ENCODE measurements at places on chromosomes 4 and X. TPM values are rescaled to one million over a fixed set of nuclear protein-coding genes. Genes with fewer than 3 reads are reported as not detected.

The RGN gene
- 21.5 TPM for total RNA-seq

The FOXP3 gene
- not detected for total RNA-seq

The XAGE1A gene
- not detected for total RNA-seq

The HSFX3 gene
- not detected for total RNA-seq

The ATP6AP1 gene
- total RNA-seq: 51.4 TPM

The FDCSP gene
- total RNA-seq: not detected

DNA sequence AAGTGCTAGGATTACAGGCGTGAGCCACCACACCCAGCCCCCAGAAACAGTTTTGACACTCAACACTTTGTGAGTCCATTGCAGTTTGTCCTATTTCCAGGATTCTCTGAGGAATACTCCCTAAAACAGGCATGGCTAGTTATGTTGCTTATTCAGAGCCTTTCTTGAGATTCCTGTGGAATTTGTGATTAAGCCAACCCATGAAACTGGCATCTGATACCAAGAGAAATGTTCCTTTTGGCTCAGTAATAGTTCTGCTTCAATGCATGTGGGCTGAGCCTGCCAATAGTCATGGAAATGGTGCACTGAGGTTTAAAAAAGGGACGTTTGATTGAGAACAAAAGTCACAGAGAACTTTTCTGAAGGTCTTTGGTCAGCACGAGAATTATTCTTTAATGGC is 241.7 kb downstream of the PPP1R2C start:
- H3K27me3 ChIP-seq: no peaks in the 10 kb centered on the region
- no peaks in the 10 kb centered on the region for H3K4me1 ChIP-seq
- H3K36me3 ChIP-seq: no peaks in the 10 kb centered on the region

DNA sequence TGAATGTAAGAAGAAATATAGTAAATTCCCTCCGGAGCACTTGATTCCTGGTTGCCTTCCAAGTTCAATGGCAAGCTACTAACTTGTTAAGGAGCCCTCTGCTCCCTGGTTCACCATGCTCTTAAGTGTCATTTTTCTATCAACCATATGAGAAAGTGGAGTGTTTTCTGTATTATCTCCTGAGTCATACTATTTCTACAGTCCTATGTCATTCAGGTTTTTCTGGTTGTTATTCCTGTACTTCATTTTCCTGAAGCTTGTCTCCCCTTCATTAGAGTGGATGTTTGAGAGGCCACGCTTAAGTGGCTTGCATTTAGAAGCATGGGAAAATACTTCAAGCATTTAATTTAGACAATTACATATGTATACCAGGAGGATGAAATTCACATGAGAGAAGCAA is 14.7 kb upstream of the EPGN start:
- no peaks in the 10 kb centered on the region for H3K4me1 ChIP-seq
- no peak for DNase-seq
- H3K36me3 ChIP-seq: no peaks in the 10 kb centered on the region

DNA sequence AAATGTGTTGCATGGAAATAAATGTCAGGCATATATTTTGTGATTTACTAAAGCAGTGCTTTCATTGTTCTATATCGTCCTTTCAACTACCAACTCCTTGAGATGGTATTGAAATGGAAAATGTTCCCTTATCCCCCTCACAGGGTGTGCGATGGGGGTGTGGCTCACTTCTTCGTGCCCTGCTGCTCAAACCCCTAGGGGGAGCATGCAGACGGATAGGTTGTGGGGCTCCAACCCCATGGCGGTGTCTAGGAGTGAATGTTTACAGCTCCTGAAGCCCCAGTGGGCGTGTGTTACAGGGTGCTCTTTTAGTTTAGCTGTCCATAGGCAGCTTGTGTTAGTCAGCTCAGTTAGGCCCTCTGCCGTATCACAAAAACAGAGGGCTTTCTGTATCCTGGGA is 287.7 kb upstream of the EMCN start:
- no peak overlapping the region for H3K4me3 ChIP-seq
- H3K27me3 ChIP-seq: no peaks in the 10 kb centered on the region
- no peak overlapping the region for H3K27ac ChIP-seq
- no peaks in the 10 kb centered on the region for H3K36me3 ChIP-seq

DNA sequence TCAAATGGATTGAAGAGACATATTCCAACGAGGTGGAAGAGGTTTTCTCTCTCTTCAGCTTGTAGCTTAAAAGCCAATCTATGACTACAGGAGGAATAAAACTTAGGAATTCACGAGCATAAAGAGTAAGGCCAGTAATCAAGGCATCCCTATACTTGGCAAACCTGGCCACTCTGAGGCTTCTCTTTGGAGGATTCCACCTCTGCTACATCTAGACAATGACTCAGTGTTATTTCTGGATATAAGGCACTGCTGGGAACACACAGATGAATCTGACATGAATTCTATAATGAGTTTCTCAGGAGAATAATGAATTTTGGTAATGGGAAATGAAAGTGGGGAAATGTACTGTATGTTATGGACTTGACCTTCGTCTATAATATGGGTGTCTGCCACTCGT is 1015.8 kb upstream of the FTHL17 start:
- H3K27ac ChIP-seq: no peak overlapping the region
- no peaks in the 10 kb centered on the region for H3K27me3 ChIP-seq
- H3K4me3 ChIP-seq: no peak overlapping the region

DNA sequence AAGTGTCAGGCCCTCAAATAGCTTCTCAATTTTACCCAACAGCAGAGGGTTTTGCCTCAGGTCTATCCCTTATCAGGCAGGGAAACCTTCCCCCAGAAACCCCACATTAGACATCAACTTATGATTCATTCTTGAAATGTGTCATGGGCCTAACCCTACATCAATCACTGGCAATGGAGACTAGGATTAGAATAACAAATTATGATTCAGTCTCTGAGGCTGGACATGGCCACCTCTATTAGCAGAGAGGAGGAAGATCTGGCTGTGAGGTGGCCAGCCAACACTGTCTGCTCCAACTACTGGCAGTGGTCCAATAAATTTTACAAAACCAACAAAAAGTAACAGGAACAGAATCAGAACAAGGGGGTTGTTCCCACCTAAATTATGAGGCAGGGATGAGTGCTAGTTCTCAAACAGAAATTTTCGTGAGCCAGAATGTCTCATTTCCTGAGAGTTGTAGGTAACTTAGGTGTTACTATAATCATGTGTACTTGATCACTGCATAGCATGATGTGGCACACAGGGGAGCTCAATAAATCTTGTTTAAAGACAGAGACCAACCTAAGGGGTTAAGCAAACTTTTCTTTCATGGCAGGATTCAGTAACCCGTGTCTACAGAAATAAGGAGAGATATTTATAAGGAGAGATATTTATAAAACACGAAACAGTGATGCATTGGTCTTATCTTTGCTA is 126.8 kb downstream of the NFKB1 start:
- H3K27me3 ChIP-seq: no peaks in the 10 kb centered on the region
- no peak overlapping the region for H3K27ac ChIP-seq
- H3K4me3 ChIP-seq: no peak overlapping the region
- H3K36me3 ChIP-seq: no peaks in the 10 kb centered on the region
- H3K4me1 ChIP-seq: no peaks in the 10 kb centered on the region

GRCh38 chr4:41405464-41406112 is 132.4 kb upstream of the LIMCH1 start:
- H3K4me1 ChIP-seq: peaks cover 13% of the 10 kb centered on the region

DNA sequence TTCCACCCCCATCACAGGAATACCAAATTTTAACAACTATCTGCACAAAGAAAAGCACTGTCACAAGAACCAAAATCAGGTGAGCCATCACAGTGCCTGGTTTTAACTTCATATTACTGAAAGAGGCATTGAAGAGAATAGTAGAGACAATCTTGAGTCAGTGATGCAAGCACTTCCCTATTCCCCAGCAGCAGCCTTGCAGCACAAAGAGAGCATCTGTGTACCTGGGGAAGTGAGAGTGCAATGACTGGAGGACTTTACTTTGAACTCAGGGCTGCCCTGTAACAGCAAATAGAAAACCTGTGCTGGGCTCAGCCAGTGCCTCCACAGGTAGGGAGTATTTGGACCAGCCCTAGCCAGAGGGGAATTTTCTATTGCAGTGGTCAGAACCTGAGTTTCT is 361.8 kb downstream of the TEX13C start:
- no peaks in the 10 kb centered on the region for H3K27me3 ChIP-seq
- H3K27ac ChIP-seq: no peak overlapping the region
- DNase-seq: no peak
- H3K4me1 ChIP-seq: no peaks in the 10 kb centered on the region

DNA sequence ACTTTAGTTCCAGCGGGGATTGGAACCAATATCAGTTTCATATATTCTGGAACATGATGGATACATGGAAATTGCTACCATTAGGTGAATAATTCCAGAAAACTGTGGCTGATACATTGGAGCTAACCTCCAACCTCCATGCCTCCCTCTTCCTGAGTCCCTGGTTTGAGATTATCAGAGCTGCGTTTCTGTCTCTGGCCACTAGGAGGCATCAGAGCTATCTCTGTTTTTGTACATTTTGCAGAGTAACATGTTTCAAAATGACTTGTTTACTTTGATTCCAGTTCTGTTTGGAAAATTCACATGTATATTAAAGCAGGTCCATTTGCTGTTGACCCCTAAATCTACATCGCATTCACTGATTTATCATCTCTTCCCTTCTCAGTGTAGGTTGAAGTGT is 2.4 kb upstream of the RAB40AL start:
- H3K36me3 ChIP-seq: no peaks in the 10 kb centered on the region
- no peak overlapping the region for H3K4me3 ChIP-seq
- peak; percentile 58 for DNase-seq
- H3K4me1 ChIP-seq: no peaks in the 10 kb centered on the region
- H3K27ac ChIP-seq: no peak overlapping the region
